ENCODE measurements at places on chromosomes 1 and 21.
A peak's percentile ranks its signal among the peaks of the same experiment; 100 is the strongest.

DNA sequence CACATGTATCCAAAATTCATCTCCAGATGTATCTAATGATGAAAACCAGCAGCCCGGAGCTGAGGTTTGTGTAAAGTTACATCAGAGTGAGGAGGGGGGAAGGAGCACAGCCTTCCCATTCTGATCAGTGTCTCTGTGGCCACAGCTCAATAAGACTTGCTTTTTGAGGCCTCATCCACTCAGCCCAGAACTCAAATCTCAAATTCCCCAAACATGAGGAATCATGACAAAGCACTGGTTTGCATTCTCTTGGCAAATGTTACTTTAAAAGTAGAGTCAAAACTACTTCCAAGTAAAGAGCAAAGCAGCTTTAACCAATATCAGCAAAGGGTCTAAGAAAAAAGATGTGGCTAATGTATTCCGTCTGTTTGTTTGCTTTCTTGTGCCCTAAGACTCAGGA, 30.9 kb downstream of the CCN1 start:
- DNase-seq, result no peak

GRCh38 chr1:115557715-115558114, 84.1 kb upstream of the VANGL1 start:
- no peak for DNase-seq

DNA sequence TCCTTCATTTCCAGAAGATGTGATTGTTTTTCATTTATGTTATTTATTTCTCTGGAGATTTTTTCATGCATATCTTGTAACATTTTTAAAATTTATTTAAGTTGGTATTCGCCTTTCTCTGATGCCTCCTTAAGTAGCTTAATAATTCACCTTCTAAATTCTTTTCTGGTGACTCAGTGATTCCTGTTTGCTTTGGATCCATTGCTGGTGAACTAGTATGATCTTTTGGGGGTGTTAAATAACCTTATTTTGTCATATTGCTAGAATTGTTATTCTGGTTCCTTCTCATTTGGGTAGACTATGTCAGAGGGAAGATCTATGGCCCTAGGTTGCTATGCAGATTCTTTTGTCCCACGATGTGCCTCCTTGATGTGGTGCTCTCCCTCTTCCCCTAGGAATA, 1347.2 kb upstream of the B3GALT2 start:
- no peak for DNase-seq

GRCh38 chr21:27139526-27139925, 172.6 kb upstream of the ADAMTS5 start:
- DNase-seq, result no peak

DNA sequence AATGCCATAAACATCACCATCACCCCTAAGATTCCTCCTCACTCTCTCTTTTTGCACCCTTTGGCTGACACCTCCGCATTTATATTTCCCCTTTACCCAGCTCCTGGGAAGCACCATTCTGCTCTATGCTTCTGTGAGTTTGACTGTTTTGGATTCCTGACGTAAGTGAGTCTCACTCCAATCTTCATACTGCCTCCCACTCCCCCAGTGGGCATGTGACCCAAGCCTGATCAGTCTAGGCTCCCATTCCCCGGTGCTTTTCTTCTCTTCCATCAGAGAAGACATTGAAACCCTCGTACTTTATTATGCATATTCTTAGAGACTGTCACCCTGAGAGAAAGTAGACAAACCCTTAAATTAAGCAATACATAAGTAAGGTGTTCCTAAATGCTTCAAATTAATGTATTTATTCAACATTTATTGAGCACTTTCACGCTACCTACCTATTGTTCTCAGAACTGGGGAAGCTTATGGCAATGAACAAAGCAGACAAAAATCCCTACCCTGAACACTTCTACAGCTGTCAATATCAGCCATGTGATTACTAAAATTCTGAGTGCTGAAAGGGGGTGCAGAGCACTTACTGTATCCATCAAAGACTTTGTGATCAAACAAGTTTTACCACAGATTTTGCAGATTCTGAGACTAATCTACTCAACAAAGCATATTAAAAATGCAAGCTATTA, 43.4 kb upstream of the DIPK1A start:
- no peak for DNase-seq

- DNase-seq, result no peak
Measured at GRCh38 chr1:157967205-157967604, 26.2 kb upstream of the KIRREL1 start.

- DNase-seq, result no peak
Measured at GRCh38 chr21:44466351-44466954, 11.1 kb downstream of the LRRC3 start.

DNA sequence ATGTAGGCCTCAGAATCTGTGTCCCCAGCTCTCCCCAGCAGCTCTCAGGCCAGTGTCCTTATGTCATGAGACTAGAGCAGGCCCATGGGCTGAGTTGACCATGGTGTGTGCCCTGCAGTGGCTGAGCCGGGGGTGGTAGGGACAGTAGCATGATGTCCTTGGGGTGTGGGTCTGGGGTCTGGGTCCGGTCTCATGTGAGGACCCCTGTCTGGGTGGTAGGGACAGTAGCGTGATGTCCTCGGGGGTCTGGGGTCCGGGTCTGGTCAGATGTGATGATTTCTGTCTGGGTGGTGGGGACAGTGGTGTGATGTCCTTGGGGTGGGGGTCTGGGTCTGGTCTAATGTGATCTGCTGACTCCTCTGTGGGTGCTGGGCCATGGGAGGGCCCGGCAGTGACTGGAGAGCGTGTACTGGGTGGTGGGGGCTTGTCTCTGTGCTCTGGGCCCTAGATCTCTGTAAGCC, 64.5 kb downstream of the OBSCN start:
- DNase-seq, result no peak

GRCh38 chr1:229258031-229258756, 12.7 kb upstream of the RAB4A start:
- peak; percentile 44 for DNase-seq

DNA sequence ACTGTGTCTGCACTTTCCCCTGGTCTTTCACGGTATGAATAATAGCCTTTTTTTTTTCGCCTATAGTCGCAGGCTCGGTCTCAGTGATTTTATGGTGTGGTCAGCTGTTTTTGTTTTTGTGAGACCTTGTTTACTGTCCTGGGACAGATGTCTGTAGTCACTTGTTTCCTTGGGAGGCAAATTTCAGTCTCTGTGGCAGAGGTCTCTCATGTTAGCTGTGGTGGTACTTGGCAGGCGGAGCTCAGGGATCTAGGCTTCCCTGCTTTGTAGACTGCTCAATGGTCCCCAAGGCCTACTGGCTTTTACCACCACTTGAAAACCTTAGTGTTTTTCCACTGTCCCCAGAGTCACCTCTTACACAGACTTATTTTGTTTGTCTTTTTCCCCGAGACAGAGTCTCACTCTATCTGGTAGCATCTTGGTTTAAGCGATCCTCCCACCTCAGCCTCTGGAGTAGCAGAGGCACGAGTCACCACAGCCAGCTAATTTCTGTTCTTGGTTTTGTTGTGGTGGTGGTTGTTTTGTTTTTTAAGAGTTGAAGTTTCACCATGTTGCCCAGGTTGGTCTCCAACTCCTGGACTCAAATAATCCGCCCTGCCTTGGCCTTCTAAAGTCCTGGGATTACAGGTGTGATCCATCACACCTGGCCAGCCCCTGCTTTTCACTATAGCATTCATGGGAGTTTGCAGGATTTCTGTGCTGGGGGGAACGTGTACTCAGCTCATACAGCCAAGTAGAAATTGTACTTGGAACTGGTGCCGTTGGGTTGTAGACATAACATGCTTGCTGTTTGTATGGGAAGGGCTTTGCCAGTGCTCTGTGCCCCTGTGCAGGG, 10.3 kb downstream of the RNU1-2 start:
- no peak for DNase-seq

DNA sequence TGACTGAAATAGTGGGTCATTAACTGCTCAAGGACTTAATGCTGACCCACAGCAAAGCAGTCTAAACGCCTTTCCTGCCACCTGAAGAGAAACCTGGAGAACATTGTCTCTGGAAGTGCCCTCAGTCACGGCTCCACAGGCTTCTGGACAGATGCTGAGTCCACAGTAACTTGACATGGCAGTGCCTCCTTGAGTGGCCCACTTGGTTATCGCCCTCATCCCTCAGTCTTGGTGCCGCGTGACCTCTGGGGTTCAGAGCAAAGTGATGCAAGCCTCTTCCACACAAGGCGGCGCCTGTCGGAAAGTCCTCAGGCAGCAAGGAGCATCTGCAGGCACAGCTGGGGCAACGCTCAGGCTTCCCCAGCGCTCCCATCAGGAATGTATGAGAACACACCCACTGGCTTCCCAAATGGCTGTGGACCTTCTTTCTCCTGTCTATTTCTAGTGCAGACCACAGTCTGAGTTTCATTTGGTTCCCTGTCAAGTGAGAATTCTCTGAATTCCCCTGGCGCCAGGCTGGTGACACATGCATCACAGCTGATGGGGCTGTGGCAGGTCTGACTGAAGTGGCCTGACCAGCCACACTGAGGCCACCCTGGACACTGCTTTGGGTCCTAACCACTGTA, 13.0 kb upstream of the ANGPTL7 start:
- no peak for DNase-seq

DNA sequence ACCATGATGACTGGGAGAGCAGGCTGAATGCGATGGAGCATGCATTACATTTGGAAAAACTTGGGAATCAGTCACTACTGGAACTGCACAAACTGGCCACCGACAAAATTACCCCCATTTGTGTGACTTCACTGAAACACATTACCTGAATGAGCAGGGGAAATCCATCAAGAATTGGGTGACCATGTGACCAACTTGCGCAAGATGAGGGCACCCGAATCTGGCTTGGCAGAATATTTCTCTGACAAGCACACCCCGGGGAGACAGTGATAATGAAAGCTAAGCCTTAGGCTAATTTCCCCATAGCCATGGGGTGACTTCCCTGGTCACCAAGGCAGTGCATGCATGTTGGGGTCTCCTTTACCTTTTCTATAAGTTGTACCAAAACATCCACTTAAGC, 9.1 kb downstream of the SNIP1 start:
- DNase-seq, result no peak

DNA sequence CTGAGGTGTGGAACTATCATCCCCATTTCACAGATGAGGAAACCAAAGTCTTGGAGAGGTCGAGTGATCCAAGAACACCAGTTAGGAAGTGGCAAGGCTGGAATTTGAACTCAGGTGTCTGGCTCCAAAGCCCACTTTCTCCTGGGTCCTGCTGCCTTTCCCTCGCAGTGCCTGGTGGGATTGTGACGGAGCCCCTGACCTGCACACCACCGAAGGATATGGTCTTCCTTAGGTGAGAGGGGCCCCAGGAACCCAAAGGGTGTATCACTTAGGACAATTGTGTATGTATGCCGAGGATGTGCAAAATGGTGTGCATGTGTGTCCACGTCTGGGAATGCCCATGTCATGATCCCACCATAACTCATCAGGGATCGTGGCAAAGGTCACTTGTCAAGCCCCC, 392.7 kb downstream of the MATN1 start:
- DNase-seq, result no peak

DNA sequence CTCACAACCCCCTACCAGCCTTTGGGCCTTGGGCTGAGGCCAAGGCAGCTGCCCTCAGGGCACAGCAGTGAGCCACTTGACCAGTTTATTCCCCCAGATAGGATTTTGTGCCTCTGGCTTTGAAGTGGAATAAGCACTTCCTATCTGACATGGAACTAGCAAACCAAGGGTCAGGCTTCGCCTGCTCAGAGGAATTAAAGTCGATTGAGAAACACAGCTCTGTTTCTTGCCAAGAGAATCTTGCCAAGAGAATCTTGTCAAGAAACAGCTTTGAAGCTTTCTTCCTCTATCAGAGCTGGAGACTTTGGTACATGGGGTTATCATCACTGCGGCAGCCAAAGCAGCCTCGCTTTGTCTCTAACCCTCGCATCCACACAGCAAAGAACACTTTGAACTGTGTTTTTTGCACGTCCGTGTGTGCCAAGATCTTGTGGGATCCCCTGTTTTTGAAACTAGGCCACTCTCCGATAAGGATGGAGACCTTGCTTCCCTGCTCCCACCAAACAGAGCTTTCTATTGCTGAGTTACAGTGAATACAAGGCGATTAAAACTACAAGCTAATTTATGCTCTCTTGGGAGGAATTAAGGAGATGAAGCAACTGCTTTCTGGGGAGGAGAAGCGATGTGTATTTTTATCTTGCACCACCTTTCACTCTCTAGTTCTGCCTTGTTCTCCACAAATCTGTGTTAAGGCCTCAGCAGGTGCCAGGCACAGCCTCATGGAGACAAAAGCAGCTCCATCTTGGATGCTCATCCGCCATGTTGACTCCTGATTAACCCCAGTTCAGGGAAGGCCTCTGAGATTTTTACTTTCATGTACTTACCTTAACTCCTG, 67.3 kb downstream of the RHOU start:
- no peak for DNase-seq

DNA sequence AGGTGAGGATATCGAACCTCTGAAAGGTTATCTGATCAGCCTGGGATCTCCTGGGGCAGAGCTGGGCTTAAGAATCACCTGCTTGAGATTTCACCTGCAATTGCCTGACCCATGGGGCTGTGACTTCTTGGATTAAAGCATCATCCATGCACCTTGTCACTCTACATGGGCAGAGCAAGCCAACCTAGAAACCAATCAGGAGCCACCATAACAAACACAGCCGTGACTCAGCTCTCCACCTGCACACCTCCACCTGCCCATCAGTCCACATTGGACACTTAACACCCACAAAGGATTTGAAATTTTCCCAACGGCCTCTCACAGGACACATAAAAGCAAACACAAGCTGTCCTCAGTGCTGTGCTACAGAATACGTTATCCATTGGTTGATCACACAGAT, 35.1 kb upstream of the ETS2 start:
- DNase-seq, result no peak

DNA sequence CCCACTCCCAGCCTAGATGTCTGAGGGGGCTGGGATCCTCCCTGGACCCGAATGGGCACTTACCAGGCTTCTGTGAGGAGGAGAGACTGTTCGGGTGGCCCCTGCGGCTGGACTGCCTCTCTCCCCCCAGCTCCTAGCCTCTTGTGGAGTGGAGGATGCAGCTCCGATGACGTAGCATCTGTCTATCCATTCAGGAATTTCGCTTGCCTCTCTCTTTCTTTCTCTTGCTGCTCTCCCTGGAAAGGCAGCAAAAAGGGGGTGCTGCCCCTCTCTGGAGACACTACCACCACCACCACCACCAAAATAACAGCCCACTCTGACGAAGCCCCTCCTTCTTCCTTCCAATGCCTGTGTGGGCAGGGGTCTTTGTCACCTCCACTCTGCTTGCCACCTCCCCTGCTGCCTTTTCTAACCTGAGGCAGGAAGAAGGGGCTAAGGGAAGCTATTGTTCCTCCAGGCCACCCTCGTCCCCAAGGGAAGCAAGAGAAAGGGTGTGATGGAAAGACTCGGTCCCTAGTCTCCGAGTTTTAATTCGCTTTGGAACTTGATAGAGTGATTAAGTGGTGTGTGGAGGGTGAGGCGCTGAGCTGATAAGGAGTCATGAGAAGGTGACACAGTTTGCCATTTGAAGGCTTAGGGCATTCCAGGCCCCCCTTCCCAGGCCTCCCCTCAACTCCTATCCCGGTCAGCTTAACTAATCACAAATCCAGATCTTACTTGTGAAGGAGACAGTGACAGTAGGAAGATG, 60.5 kb downstream of the RHBG start:
- no peak for DNase-seq

DNA sequence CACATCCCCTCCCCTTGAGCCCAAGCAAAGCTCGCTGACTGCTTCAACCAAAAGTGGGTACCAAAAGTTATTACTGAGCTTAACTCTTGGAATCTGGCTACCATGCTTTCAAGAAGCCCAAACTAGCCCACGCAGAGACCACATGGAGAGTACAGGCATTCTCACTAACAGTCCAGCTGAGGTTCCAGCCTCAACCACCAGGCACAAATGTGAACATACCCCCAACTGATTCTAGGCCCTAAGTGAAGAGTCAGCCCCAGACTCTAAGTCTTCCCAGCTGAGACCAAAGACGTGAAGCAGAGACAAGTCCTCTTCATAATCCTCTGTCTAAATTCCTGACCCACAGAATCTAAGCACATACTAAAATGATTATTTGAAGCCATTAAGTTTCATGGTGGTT, 36.8 kb downstream of the EVI5 start:
- DNase-seq, result no peak
